ENCODE measurements at places on chromosomes 3 and 15.

GRCh38 chr3:186178412-186178811 lies 69.5 kb upstream of the ETV5 start:
- no peak for ATAC-seq

DNA sequence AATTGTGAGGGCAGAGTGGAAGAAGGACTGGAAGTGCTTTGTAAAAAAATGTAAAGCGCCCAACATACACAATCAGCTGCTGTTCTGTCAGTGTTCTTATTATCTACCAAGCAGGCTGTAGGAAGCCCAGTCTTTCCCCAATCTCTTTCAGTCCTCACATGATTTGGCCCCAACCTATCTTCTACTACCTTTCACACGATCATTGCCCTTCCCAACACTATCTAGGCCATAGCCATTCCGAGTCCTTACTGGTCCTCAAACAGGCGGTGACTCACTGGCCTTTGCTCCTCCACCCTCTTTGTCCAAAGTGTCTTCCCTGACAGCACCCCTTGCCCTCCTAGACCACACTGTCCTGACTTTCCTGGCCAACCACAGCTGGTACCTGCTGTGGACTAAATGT lies 861 bp upstream of the RFT1 start:
- no peak for ATAC-seq

GRCh38 chr3:2908693-2909351 lies 201.4 kb downstream of the IL5RA start:
- ATAC-seq: no peak

- no peak for ATAC-seq
Observed at GRCh38 chr3:65560133-65560532, 478.6 kb downstream of the MAGI1 start.

GRCh38 chr3:141450727-141451375 lies 36.0 kb upstream of the RASA2 start:
- ATAC-seq: no peak

DNA sequence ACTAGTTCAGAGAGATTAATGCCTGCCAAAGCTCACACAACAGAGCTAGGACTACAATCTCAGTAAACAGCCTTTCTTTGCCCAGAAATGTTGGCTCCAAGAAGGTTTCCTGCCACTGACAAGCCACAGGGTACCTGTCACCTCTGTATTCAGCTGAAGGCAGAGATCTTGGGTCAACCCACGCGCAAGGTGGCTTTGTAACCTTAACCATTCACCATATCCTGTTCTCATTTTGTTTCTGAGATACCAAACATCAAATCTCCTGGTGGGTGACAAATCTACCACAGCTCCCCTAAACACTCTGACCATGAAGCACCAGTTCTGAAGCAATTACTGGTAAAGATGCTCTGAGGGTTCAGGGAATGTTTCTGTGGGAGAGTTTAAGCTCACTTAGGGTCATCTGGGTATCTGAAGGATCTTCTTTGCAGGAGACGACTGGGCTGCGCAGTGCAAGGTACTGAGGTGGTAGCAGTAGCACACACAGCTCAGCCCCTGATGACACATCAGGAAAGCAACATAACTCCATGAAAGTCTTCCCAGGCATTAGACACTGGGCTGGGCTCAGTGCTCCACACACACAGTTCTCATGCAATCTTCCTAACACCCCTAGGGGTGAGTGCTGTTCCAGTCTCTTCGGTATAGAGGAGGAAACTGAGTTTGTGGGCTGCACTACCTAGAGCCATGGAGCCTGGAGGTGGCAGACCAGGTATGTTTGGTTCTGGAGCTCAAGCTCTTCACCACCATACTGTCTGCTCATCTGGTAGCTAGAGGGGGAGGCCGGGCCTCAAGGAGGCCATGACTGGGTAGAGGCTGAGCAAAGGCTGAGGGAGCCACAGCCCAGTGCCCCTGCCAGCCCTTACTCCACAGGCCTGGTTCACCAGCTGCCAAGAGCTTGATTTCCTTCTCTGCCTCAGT lies 7.7 kb downstream of the CXCR6 start:
- peak; percentile 82 for ATAC-seq

GRCh38 chr3:197564097-197564843 lies 8.5 kb upstream of the BDH1 start:
- ATAC-seq: no peak

GRCh38 chr3:180332608-180333007 lies 269.4 kb upstream of the TTC14 start:
- ATAC-seq: no peak

GRCh38 chr3:171428321-171428787 lies 31.9 kb downstream of the TNIK start:
- no peak for ATAC-seq

GRCh38 chr3:23372285-23372684 lies 169.2 kb downstream of the UBE2E2 start:
- no peak for ATAC-seq

GRCh38 chr3:37935756-37936666 lies 54.6 kb upstream of the VILL start:
- ATAC-seq: no peak

- no peak for ATAC-seq
Observed at GRCh38 chr3:78721771-78722543, 1045.8 kb downstream of the ROBO1 start.

DNA sequence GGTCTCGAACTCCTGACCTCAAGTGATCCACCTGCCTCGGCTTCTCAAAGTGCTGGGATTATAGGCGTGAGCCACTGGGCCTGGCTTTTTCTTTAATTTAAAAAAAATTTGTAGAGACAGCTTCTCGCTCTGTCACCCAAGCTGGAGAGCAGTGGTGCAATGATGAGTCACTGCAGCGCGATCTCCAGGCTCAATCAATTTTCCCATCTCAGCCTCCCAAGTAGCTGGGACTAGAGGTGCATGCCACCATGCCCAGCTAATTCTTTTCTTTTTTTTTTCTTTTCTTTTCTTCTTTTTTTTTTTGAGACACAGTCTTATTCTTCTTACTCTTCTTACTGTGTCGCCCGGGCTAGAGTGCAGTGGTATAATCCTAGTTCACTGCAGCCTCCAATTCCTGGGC lies 19.8 kb downstream of the TUBGCP4 start:
- no peak for ATAC-seq

DNA sequence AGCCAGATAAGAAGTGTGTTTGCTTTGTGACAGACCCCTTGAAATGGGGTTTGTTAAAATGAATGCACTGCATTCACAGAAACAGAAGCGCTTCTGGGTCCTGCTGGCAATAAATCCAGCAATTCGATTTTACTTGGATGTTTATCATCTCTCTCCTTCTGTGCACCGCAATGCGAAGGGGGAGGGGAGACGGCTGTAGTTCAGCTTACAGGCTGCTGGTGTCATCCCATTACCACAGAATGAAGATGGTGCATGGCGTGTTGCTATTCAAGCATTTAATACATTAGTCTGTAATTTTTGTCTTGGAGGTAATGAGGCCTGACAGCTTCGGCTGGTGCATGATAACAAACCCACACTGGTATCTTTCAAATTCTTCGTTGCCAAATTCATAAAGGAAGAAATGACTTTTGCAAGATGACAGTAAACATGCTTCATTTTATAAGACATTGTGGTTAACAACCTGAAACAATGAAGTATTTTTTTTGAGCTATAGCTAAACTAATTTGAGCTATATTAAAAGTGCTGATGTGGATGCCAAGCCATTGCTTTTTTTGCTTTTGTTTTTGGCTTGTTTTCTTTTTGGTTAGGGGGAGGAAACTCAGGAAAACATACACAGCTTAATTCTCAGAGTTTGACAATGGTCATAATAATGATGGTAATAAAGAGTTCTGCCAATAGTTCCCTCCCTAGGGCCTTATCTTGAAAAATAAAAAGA lies 418.3 kb downstream of the OTOL1 start:
- no peak for ATAC-seq

DNA sequence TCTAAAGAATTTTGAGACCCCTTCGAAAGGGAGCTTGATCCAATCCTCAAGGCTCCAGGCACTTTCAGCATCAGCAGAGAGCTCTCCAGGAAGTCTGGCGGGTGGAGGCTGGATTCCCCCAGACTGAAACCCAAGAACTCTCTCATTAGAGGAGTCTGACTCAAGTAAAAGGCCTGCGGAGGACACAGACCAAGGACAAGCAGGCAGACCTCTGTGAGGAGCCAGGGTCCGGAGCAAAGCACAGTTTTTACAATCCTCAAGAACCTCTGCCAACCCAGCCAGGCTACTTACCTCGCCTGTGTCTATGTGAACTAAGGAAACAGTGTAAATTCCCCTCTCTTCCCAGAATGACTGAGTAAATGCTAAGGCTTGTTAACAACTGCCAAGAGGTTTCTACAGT lies 86.2 kb downstream of the FBN1 start:
- ATAC-seq: no peak

GRCh38 chr3:128273841-128274573 lies 120.7 kb downstream of the EEFSEC start:
- ATAC-seq: no peak

DNA sequence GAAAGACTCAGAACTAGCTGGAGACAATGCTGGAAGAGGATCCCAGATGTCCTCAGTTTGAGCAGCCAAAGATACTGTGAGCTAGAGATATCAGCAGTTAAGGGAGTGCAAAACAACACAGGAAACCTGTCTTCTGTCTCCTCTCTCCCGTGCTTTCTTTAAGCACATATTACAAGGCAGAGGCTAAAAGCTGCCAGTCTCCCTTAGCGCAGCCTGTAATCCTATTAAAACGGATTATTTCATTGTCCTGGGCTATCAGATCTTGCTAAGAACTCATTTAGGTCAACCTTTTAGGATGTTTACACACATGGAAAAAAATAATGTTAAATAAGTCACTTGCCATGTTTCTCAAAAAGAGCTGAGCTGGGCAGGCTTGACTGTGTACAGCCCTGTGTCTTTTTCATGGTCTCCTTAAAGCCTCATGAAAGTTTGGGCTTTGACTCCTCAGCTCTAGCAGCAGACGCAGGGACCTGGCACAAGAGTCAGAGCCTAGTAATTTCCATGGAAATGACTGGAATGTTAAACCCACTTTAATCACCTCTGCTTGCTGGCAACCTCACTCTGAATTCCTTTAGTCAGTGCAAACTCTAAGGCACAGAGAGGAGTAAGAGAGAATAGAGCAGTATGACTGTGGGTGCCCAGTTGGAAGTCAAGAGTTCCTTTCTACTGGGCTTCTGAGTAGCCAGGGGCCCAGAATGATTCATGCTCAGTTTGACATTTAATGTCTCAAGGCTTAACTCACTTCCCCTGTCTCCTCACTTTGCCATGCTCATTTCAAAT lies 491.9 kb downstream of the NTRK3 start:
- ATAC-seq: no peak

- ATAC-seq: no peak
Observed at GRCh38 chr3:134640872-134641470, 9.9 kb downstream of the KY start.

DNA sequence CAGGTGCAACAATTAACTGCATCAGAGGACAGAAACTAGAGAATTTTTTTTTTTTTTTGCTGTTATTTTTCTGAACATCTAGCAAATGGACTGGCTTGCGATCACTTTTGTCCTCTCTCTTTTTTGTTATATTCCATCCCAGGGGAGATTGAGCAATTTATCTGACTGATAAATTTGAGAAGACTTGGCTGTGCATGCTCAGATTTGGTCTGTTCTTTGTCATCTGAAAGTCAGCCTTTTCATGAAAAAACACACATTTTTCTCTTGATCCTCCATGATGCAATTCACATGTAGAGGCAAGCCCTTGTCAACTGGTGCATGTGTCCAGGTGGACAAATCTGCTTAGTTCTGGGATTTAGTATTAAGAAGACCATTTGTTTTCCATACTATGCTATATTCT lies 309.3 kb downstream of the LRRC3B start:
- no peak for ATAC-seq

DNA sequence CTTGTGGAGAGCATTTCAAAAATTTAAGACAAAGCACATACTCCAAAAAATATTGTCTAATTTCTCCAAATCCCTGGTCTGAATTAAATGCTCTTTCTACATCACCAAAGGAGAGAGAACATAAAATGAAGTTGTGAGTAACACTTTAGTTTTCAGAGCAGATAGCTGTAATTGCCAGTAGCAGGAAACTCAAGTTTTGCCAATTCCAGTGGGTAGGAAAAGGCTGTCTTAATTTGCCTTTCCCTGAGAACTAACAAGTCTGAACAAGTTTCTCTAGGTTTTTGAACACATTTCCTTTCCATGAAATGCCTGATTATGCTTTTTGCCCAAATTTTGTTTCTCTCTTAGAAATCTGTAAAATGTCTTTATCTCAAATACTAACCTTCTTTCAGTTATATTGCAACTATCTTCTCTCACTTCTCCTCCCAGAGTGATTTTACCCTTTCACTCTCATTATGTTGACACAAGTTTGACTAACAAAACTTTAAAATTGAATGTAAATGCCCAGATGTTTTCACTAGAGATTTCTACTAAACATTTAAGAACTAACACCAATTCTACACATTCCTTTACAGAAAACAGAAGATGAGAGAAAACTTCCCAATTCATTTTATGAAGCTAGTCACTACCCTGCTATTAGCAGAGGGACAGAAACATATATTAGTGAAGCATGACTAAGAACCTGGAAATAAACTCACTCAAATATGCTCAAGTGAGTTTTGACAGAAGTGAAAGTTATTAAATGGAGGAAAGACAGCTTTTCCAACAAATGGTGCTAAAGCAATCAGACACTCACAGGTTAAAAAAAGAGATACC lies 38.4 kb downstream of the RFX7 start:
- no peak for ATAC-seq

- no peak for ATAC-seq
Observed at GRCh38 chr3:105688821-105689220, 180.0 kb downstream of the CBLB start.

- no peak for ATAC-seq
Observed at GRCh38 chr3:56415652-56416051, 52.6 kb downstream of the ERC2 start.

DNA sequence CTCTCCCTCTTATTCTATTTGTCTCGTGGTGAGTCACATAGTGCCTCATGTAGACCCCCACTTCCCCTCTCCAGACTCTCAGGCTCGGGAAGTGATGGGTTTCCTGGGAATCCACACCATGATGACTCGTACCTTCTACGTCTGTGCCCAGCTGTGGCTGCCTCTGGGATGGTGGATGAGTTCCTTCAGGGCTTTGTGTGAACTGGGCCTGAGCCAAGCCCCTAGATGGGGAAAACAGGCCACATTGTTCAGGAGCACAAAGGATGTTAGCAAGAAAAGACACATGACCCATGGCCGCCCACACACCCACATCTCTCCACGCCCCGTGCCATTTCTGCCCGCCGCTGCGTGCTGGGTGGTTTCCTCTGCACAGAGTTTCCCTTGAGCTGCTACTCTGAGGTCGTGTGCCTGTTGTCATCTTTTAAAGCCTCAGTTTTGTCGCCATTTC lies 10.5 kb downstream of the ISG20 start:
- peak; percentile 94 for ATAC-seq

DNA sequence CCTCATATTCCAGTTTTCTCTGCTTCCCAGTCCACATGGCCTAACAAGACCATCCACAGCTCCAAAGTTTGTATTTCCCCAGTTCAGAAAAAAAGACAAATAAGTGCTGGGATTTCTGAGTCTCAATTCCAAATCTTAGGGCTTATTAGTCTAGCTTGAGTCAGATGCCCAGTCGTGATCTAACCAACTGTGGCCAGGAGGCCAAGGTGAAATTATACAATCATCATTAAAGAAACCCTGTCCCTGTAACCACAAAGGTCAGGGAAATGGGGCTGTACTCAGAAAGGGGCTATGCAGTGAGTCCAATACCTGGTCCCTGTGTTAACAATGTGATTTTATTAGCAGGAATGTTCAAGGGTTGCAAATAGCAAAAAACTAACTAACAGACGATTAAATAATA lies 40.5 kb upstream of the MITF start:
- ATAC-seq: no peak
